ENCODE measurements at places on chromosomes 13 and 19. TPM values are rescaled to one million over a fixed set of nuclear protein-coding genes. Genes with fewer than 3 reads are reported as not detected.

FCER2 gene
- total RNA-seq, result not detected

SPRED3 gene
- 2.2 TPM for total RNA-seq

TNFSF9 gene
- total RNA-seq, result 3.3 TPM

CALR3 gene
- not detected for total RNA-seq

CEACAM5 gene
- not detected for total RNA-seq

SLC15A1 gene
- not detected for total RNA-seq

BRME1 gene
- 1.7 TPM for total RNA-seq

KLF1 gene
- total RNA-seq, result not detected

ZNF506 gene
- total RNA-seq, result 31.7 TPM

EPSTI1 gene
- 27.3 TPM for total RNA-seq

CGB3 gene
- not detected for total RNA-seq

LIN37 gene
- total RNA-seq, result 12.6 TPM

HSPH1 gene
- 143 TPM for total RNA-seq

ZNF568 gene
- total RNA-seq, result 7.3 TPM

CILP2 gene
- total RNA-seq, result 0.99 TPM

RNF17 gene
- 1.1 TPM for total RNA-seq

ZNF414 gene
- total RNA-seq, result 45.1 TPM

FAAP24 gene
- total RNA-seq, result 2.2 TPM

ZNF570 gene
- total RNA-seq, result 10.5 TPM

OR4F17 gene
- total RNA-seq, result not detected

ZNF181 gene
- 4.7 TPM for total RNA-seq

NMRK2 gene
- total RNA-seq, result not detected

KBTBD7 gene
- 2.7 TPM for total RNA-seq

SERTM1 gene
- not detected for total RNA-seq

ZNF446 gene
- total RNA-seq, result 13.9 TPM

SERPINE3 gene
- not detected for total RNA-seq

LGALS4 gene
- 1.7 TPM for total RNA-seq

KLF12 gene
- 97.6 TPM for total RNA-seq

SPACA4 gene
- not detected for total RNA-seq

IGFL1 gene
- total RNA-seq, result not detected

ZNF175 gene
- 4.5 TPM for total RNA-seq

C2CD4C gene
- total RNA-seq, result not detected

LRRC25 gene
- 3.2 TPM for total RNA-seq

FAM32A gene
- 33.7 TPM for total RNA-seq

TUBA3C gene
- total RNA-seq, result not detected

CEACAM7 gene
- total RNA-seq, result not detected

CEACAM20 gene
- not detected for total RNA-seq

KLK2 gene
- total RNA-seq, result not detected
